ENCODE measurements at places on chromosomes 1 and 21.

GRCh38 chr1:212967801-212968200 is 17.5 kb downstream of the VASH2 start:
- DNase-seq = no peak

- DNase-seq = peak; percentile 97
Observed at GRCh38 chr1:18902523-18903290, at the start of gene ALDH4A1. TSS of gene ALDH4A1 (minus strand) at chr1:18902555. CDS start at chr1:18902523, 32 bp downstream.

- peak; percentile 25 for DNase-seq
Observed at GRCh38 chr1:48492392-48492791, 20.4 kb upstream of the SPATA6 start.

- DNase-seq = no peak
Observed at GRCh38 chr21:45467221-45467779, 62.3 kb downstream of the COL18A1 start.

DNA sequence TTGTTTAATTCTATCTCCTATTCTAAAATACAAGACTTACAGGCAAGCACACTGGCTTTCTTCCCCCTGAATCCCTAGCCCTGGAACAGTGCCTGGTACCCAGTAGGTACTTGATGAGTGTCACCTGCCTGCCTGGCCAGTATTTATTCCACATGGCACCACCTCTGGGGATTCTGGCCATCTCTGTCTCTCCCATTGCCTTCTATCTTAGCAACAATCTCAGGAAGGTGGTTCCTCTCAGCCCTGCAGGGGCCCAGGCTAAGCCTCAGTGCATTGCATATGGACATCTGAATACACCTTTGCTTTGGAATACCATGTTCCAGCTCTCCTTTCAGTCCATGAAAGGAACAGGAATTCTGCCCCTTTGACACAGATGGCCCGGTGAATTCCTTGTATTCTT is 81.0 kb downstream of the HIVEP3 start:
- no peak for DNase-seq

DNA sequence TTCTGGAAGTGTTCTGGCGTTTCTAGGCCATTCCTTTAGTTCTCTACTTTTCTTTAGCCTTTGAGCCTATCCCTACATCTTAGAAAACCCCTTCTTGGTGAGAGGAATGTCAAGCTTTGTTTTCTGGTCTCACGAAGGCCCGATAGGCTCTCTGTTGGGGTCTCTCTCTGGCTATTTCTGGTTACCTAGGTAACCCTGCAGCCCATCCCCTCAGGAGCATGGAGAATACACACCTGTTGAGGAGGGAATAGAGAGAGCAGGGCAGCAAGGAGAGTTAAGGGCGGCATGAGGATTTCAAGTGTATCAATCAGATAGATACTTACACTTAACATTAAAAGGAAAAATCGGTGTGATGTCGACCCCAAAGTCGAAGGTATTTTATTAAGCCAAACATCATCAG is 45.7 kb downstream of the LRRC8D start:
- no peak for DNase-seq

DNA sequence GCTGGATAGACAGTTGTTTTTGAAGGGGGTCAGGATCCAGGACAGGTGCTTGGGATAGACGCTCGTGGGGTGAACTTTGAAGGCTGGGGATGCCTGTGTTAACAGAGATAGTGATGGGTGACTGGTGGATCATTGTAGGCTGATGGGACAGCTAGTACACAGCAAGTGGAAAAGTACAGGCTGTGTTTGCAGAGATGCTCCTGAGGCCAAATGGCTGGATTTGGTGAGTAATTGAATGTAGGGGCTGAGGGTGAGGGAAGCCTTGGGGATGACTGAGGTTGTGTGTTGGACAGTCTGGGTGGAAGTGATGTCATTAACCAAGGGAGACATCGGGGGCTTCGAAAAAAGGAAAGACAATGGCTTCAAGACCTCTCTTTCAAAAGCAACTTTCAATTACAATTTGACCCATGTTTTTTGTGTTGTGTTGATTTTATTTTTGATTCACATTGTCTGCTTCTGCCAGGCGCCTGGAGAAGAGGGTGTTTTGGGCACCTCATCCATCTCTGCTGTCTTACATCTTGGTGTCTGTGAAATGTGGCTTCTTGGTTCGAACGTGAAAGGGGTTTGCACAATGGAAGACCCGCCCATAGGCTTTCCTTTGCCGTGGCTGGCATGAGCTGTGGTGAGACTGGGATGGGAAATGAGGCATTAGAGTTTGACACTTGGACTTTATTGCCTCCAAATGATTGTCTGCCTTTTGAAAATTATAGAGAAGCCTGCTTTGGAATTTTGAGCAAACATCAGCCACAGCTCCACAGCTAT is 147.5 kb downstream of the FOXD2 start:
- no peak for DNase-seq

DNA sequence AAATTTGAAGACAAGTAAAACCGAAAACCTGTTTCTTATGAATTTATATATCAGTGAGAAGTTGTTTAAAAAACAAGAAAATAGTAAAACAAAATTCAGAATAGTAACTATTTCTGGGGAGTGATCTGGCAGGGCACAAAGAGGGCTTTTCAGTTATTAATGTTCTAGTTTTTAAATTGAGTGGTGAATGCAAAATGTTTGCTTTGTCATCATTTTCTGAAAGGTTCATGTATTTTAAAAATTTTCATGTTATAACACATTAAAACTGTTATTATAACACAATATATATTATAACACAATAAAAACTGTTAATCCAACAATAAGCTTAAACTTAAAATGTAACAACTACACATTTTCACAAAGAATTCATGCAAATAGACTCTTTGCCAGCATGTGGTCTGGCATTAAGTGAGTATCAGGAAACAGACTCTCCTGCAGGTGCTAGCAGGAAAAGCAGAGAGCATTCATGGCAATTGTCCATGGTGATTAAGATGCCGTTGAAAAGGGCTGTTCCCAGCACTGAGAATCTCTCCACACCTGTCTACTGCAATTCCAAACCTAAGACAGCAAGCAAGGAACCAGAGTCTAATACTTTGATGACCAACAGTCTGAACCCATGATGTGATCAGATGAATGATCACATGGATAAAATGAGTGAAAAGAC is 204.9 kb downstream of the TBX15 start:
- DNase-seq = no peak

GRCh38 chr1:215987092-215987875 is 420.2 kb downstream of the KCTD3 start:
- no peak for DNase-seq

DNA sequence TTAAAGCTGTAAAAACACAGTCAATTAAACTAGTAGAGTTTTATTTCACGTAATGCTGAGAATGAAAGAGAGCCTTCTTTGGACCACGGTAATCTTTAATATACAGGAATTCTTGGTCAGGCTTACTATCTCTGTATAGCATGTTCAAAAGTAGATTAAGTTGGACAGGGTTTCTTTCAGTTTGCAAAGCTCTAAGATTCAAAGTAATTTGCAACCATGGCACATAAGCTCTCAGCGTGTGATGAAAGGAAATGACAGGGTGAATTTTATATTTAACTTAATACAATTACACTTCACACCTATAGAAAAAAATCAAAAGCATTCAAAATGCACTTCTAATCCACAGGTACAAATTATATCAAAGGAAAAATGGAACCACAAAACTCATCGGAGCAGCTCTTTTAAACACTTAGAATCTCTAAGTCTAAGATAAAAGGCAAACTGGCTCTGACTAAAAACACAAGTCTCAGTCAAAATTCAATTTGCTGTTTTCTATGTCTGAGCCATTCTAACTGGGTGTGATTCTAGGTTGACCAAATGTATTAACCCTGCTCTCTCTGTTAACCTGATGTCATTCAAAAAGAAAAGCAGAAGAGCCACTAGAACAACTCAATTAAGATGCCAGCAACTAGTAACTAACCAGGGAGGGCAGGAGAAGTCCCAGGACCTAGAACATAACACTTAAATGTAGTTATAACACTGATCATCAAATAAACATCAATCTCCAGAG is 147.7 kb downstream of the RERE start:
- DNase-seq = no peak

GRCh38 chr1:205565799-205566198 is 61.3 kb downstream of the CDK18 start:
- no peak for DNase-seq
